Stimulated activated CD4-positive, alpha-beta T cell treated with anti-CD3 and anti-CD28 coated beads, Interleukin-4, amount 100 ng/mL, for 24 hours (primary cell): ENCODE measurements at places on chromosomes 16 and 17.

- no peak for DNase-seq
Measured at GRCh38 chr16:84150926-84151325, 5.8 kb downstream of the DNAAF1 start.

DNA sequence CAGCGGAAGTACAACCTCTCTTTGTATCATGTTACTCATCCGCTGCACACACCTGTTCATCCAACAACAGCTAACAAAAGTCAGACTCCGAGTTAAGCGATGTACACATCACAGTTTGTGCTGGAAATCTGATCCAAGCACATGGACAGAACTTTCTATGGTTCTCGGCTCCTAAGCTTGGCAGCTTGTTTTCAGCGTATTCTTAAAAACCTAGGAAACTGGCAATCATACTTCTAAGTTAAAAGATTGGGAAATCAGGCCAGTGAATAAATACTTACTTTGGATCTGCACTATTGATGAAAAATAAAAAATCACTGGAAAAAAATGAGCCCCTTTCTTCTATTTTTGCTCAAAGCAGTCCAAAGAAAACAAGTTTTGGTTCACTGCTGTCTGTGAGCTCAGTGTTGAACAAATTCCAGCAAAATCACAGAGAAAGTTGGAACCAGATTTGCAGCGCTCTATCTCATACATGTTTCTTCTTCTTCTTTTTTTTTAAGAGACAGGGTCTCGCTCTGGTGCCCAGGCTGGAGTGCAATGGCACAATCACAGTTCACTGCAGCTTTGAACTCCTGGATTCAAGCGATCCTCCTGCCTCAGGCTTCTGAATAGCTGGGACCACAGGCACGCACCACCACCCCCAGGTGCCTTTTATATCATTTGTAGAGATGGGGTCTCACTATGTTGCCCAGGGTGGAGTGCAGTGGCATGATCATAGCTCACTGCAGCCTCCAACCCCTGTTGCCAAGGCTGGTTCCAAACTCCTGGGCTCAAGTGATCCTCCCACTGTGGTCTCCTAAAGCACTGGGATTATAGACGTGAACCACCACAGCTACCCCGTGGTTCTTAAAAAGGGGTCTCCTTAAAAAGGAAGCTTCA is 71.6 kb upstream of the CREBBP start:
- no peak for DNase-seq

DNA sequence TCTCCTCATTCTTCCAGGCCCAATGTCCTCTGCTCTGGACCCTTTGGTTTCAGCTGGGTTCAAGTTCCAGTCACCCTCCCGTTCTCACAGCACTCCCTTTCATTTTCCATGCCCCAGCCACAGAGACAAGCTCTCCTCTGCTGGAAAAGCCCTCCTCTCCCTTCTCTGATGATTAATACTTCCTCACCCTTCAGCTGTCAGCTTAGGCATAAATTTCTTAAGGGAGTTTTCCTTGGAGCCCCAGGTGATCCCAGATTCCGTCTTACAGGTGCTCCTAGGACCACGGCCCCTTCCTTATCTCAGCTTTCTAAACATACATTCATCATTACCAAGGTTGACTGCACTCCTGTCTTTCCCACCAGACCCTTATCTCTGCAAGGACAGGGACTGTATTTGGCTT is 10.4 kb downstream of the CHAD start:
- no peak for DNase-seq

- no peak for DNase-seq
Measured at GRCh38 chr17:13626703-13627102, 25.0 kb upstream of the HS3ST3A1 start.

- no peak for DNase-seq
Measured at GRCh38 chr17:8766731-8767130, 8.4 kb upstream of the SPDYE4 start.

GRCh38 chr17:59963738-59964481 is 630 bp downstream of the RNFT1 start:
- peak; percentile 66 for DNase-seq
